ENCODE measurements at places on chromosomes 7 and 10.

GRCh38 chr10:31761156-31761555 is 167.5 kb downstream of the ARHGAP12 start:
- DNase-seq: no peak

DNA sequence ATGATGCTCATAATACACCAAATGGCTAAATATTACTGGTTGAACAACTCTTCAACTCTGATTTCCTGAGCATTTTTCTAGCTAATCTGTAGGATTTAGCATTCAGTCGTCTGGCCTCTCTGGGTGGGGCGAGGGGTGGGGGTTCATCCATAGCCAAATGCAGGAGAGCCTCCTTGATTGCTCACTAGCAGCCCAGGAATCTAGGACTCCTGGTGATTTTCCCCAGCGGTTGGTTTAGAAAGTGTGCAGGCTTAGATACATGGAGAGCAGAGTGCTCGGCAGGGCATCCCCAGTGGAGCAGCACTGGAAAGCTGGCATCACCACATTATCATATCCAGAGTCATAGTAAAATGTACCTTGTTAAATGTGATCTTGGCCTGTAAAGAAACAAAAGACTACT is 136.1 kb downstream of the DYNC1I1 start:
- no peak for DNase-seq

DNA sequence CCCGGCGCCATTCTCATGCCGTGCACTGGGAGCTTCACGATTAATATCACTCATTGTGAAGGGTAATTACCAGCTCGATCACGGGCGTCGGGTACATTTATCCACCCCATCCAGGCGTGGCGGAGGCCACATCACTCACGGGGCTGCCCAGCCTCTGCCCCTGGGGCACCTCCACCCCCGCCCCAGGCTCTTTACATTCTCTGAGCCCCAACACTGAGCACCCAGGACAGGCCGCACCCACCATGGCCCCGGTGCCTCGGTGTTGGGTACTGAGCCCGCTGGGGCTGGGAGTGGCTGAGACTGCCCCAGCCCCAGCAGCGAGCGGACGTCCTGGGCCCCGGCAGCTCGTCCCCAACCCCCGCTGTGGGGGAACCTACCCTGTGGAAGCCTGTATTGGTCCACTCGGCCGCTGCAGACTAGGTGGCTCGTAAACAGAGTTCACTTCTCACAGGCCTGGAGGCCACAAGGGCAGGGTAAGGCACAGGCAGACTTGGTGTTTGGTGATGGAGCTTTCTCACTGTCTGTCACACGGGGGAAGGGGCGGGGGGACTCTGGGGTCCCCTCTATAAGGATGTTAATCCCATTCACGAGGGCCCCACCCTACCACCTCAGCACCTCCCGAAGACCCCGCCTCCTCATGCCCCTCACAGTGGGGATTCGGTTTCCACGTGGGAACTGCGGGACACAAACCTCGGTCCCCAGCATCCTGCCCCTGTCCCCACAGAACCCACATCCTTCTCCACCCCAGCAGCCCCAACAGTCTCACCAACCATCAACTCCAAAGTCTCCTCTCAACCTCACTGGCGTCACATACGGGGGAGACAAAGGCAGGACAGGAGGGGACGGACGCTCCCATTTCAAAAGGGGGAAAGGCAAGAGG is 184.1 kb downstream of the ELFN1 start:
- DNase-seq: no peak

- no peak for DNase-seq
Measured at GRCh38 chr7:154864523-154864891, 138.4 kb downstream of the PAXIP1 start.

DNA sequence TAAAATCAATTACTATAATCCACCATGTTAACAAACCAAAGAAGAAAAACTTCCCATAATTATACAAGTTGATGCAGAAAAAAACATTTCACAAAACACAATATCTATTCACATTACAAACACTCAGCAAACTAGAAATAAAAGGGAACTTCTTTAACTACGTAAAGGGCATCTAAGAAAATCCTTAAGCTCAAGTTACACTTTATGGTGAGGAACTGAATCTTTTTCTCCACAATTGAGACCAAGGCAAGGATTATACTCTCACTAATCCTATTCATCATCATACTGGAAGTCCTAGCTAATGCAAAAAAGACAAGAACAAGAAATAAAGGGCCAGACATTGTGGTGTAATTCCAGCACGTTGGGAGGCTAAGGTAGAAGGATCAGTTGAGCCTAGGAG is 159.9 kb downstream of the ZNF365 start:
- DNase-seq: no peak
